Progenitor cell of endocrine pancreas (in vitro differentiated cells): ENCODE measurements at places on chromosomes 5 and 9. TPM values are rescaled to one million over a fixed set of nuclear protein-coding genes. Genes with fewer than 3 reads are reported as not detected.

Gene PRSS3
- total RNA-seq: not detected in 2 replicates

DNA sequence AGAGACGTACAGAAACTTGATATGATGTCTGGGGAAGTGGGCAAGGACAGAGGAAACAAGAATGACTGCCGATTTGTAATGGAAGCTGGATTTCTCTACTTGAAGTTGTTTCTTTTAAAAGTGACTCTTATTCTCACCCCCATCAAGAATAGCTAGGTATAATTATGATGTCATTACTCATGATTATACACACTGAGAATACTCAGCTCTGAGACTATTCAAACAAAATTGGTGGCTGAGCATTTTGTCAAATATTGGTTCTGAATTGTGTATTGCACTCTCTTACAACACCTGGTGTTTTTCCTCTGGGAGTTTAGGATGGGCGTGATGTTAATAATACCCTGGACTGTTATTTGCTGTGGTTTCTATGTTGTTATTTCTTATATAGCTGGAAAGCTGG, 46.3 kb downstream of the MAST4 start:
- DNase-seq: no peak

- no peak for DNase-seq
These were observed 265.6 kb downstream of the NSG2 start for GRCh38 chr5:174311121-174311520.

DNA sequence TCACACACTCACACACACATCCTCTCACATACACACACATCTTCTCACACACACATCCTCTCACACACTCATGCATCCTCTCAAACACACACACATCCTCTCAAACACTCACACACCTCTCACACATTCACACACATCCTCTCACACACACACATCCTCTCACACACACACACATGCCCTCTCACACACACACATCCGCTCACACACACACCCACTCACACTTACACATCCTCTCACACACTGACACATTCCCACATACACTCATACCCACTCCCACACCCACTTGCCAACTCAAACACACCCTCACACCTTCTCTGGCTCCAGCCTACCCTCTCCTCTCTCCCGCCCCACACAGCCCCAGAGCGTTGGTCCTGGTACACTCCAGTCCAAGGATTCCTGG, 127.9 kb upstream of the SLC30A5 start:
- DNase-seq: no peak

Gene DNM1
- total RNA-seq: 34.1 and 38.0 TPM in 2 replicates

- DNase-seq: no peak
These were observed 123.3 kb upstream of the DPYSL3 start for GRCh38 chr5:147633173-147633572.

Gene SNCAIP
- 13.7 and 16.8 TPM in 2 replicates for total RNA-seq

DNA sequence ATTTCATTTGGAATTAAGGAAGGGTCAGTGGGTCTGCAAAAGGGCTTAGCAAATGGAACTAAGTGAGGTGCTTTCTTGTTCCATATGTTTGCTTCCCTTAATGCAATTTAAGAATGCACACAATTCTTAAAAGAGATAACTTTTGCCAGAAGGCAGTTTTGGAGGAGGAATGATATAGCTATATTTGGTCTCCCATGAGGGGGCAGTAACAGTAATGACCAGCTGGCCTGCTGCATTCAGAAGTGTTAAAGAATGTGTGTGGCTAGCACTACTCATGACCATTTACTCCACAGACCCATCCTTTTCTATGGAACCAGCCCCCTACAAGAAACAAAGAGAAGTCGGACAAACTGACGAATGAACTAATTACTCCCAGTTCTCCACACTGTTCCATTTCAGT, 638.9 kb downstream of the RAB3C start:
- no peak for DNase-seq

GRCh38 chr9:89470224-89470839, 27.6 kb downstream of the SEMA4D start:
- DNase-seq: no peak

Gene MYMK
- total RNA-seq: not detected in 2 replicates

DNA sequence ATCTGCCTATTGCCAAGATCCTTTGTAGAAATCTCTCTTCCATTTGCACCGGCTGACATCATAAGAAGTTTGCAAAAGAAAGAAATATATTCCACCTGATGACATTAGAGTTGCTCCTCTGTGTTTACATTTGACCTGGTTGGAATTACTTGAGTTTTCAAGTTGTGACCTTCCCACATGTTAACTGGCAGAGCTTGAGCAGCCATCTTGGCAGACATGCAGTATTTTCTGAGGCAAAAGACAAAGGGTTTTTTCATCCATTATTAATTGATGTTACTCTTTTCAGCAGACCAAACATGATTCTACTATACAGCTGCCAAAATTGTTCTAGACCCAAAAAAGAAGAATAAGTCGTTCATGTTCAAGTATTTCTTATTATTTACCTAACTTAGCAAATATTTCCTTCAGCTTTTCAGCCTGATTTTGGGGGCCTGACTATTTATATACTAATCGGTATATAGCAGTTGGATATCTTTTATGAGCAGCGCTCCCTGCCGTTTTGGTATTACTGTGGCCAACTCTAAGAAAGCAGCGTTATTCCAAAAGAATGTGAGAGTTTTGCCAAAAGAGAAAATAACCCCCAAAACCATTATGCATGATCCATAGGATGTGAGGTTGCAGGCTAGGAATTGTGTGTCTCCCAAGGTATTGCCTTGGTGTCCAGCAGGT, 212.9 kb downstream of the PBX3 start:
- DNase-seq: no peak
